NCI-H2081 treated with DMSO at 0.1 percent for 48 hours (cell line): ENCODE measurements at places on chromosomes 13 and 19.
A peak's percentile ranks its signal among the peaks of the same experiment; 100 is the strongest.

- DNase-seq: no peak
Measured at GRCh38 chr19:43784241-43784980, 3.6 kb upstream of the KCNN4 start.

GRCh38 chr13:87887459-87888123 lies 216.4 kb downstream of the SLITRK5 start:
- DNase-seq: no peak

GRCh38 chr19:53540091-53540490 lies 2.1 kb downstream of the ZNF331 start:
- no peak for DNase-seq

DNA sequence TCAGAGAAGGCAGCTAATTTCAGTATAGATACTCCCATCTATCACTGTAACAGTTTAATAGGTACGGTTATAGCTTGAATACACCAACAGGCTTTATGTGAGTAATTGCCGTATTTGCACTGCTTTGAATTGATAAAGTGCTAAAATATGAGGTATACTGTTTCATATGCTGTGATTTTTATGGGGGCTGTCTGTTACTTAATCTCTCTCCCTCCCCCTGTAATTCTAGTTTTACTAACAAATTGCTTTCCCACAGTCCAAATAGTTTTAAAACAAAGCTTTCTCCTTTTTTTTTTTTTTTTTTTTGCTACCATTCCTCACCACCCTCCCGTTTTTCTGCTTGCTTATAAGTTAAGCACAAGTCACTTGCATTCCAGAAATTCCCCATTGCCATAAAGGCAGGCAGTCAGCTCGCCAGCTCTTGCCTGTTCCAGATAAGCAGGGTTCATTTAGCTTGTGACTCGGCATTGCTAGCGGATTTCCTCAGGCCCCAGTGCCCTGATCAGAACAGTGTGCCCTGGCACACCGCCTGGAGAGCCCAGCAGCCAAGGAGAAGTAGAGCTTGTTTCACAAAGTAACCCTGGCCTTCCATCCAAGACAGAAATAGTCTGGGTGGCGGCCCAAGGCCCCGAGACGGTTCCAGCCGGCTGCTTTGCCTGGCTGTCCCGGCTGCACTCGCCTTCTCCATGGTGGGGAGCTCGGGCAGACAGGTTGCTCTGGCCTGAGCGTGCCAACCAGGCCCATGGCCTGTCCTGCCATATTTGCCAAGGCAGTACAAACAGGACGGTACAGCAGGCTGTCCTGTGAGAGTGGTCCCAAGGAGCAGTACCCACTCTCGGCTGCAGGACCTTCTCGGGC lies 43.5 kb upstream of the NPAS1 start:
- peak; percentile 33 for DNase-seq

DNA sequence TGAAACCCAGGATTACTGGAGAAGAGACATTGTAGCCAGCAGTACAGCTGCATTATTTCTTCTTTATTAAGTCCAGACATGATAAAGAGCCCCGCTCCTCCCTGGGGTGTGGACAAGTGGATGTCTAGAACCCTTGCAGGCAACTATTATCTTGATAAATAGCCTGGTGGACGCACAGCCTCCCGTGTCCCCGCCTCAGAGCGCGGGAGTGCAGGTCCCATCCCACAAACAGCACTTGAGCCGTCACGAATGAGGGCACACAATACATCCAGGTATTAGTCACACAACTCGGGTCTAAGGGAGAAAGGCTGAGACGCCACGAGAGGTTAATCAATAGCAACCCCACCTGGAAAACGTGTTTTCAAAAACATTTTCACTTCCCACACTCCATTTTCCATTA lies 213.2 kb upstream of the SOX1 start:
- peak; percentile 91 for DNase-seq

GRCh38 chr19:40717880-40718773 lies 1.2 kb downstream of the ITPKC start:
- no peak for DNase-seq
